ENCODE measurements at places on chromosomes 4 and X.

DNA sequence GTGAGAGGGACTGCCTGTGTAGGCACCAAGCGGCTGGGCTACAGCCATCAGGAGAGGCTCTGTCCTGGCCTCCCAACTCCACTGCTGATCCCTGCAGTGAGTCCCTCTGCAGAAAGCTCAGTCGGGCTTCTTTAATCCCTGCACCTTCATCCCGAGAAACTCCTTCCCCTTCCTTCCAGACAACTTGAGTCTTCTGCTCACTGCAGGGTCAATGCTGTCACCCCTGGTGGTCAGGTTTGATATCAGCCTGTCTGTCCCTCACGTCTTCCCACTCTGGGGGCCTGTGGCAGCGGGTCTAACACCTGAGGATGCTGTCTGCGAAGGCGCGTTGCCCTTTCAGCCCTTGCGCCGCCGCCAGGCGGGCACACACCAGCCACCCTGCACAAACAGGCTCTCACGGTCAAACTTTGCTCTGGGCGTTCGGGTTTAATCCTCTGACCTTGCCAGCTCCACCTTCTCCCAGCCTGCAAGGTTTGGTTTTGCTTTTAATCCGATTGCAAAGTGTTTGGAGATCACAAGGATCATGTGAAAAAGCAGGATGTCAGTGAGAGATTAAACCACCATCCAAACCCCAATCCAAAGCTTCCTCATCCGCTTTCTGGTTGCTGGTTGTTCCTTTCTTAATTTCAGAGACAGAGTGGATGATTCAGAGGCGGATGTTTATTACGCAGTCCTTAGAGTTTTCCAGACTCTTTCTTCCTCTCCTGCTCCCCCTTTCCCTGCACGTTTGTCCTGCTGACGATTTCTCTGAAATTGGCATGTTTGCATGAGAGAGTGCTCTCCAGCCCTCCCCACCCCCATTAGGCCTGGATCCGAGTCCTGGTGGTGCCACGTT is 74.8 kb upstream of the SLC34A2 start:
- no peak for DNase-seq

DNA sequence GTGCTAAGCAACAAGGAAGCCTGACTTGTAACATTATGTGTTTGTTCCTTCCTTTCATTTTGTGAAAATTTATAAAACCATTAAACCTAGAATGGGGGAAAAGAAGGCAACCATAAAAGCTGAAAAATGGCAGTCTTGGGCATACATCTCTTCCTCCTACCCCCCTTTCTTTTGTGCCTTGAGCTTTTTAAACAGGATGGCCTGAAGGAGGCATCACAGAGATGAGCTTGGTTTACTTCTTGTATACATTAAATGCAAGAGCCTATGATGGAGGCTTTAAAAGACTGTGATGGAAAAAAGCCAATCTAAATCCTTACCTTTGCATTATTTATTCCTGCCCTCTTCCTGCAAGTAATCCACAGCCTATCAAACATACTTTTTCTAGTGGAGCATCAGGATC is 36.2 kb upstream of the ADH7 start:
- no peak for DNase-seq

- no peak for DNase-seq
Observed at GRCh38 chrX:17634542-17635207, 102.6 kb upstream of the SCML1 start.

DNA sequence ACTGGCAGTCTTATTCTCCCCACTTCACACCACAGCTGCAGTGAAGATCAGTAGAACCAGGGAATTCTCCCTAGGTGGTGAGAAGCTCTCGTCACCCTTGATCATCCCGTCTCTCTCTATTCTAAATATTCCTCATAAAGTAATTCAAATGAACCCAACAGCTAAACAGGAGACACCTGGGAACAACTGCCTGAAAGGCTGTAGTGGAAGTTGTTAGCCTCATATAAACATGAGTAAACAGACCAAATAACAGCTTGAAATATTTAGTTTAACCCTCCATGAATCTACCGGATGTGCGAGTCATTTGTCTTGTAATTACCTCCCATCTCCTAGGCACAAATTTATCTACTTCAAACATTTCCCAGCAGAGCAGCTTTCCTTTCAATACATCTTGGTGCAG is 30.4 kb upstream of the APELA start:
- DNase-seq = no peak

DNA sequence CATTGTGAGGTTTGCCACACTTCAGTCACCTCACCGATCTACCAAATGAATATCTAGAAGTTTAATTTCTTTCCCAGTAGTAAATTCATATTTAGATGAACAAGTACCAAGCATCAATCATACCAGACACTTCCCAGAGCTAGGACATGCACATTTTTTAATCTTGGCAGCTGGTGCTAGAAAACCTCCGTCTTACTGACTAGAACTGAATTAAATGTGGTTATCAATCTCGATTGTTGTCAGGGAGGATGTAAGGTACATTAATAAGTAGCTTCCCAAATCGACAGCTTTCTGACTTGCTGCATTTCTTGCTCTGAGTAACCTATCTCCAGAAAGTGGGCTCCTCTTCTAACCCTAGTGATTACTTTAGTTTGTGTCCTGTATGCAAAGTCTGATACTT is 34.4 kb downstream of the VEGFC start:
- DNase-seq = no peak

- DNase-seq = no peak
Observed at GRCh38 chr4:182770259-182770995, 146.8 kb downstream of the DCTD start.

GRCh38 chr4:105386012-105386411 is 87.8 kb downstream of the PPA2 start:
- DNase-seq = no peak

- DNase-seq = no peak
Observed at GRCh38 chr4:8390577-8390976, 49.9 kb downstream of the ACOX3 start.

- no peak for DNase-seq
Observed at GRCh38 chrX:20729416-20729815, 462.7 kb upstream of the RPS6KA3 start.

- no peak for DNase-seq
Observed at GRCh38 chr4:1166509-1167243, 5.7 kb downstream of the SPON2 start.

DNA sequence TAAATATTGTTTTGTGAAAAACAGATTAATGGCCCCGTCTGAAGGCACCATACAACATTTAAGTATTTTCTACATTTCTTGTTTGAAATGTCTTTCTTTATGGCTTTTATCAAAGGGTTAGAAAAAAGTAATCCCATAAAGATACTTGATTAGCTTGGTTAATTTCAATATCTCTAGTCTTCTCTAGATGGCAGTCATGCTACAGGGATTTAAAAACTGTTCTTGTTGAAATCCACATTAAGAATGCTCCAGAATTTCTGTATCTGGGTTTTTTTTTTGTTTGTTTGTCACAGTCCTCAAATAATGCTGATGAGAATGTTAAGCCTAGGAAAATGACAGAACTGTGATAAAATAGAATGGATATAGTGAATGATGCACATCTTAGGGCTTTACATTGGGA is 109.0 kb upstream of the AADAT start:
- peak; percentile 2 for DNase-seq

DNA sequence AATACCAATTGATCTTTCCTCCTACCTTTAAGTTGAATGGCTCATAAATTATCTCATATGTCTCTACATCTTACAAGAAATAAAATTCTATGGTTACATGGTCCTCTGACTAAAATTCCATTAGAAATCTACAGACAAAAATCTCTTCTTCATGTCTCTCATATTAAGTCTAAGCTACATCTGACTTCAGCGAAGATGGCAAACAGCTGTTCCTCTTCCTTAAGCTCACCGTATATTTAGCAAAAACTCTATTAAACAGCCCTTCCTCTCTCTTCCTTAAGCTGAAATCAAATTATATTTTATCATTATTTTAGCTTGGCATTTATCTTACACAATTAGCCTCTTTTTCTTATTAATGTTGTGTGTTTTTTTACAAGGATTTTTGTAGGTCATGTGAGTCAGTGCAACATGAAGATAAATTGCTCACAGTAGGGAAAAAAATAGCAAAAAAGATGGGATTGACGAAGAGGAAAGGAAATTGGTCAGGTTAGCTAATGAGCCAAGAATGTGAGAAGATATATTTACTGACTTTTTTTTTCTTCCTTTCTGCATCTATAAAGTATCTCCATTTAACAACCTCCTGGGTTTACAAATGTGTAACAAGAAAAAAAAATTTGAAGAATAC is 2412.8 kb downstream of the ARAP2 start:
- no peak for DNase-seq

DNA sequence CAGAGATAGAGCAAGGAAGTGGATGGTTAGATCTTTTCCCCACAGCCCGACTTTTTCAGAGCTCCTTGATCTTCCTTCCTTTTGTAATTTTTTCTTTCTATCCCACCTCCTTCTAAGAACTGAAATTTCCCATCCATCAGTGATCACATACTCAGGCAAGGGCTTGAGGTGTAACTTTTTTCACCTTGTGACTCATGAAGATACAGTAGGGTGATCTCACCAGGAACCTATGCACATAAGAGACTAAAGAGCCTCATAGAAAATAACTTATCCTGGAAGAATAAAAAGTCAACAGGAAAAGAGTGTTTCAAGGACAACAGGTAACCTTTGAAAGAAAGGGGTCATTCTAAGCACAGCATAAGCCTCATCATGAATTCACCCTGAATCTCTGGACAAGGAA is 131.2 kb upstream of the HCCS start:
- DNase-seq = no peak

DNA sequence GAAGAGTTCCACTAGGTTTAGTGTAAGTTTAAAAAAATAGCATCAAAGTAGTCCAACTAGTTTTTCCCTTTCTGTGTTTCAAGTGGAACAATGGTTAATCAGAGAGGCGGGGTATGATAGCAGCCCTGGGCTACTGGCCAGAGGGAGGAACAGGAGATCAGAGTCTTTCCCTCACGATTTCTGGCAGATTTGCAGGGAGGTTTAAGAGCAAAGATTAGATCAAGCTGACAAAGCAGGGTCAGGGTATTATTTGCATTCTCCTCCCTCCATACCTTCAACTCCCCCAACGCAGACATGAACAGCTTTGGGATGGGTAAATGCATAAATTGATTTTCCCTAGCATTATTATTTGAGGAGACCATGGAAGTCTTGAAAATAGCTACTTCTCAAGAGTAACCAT is 277.6 kb upstream of the DIAPH2 start:
- DNase-seq = peak; percentile 49

GRCh38 chrX:153993978-153994377 is 21.4 kb downstream of the TMEM187 start:
- DNase-seq = no peak

DNA sequence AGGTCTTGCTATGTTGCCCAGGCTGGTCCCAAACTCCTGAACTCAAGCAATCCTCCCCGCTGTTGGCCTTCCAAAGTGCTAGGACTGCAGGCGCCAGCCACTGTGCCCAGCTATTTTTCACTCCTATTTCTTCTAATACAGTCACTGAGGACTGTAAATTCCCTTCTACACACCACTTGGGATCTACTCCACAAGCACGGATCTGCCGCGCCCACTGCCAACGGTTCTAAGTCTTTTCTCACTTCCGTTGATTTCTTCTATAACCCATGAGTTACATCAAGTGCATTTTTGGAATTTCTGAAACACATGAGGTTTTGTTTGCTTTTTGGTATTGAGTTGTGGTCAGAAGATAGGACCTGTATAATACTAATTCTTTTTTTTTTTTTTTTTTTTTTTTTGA is 48.6 kb downstream of the FAM53A start:
- DNase-seq = no peak

- DNase-seq = no peak
Observed at GRCh38 chrX:19956306-19956705, 34.6 kb downstream of the BCLAF3 start.

DNA sequence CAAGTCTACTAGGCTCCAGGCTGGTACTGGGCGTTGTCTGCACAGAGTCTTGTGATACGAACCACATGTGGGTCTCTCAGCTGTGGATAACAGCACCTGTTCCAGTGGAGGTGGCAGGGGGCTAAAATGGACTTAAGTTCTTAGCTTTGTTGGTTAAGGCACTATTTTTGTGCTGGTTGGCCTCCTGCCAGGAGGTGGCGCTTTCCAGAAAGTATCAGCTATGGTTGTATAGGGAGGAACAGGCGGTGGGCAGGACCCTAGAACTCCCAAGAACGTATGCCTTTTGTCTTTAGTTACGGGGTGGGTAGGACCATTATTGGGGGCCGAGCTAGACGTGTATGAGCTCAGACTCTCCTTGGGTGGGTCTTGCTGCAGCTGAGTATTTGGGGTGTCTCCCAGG is 1138.4 kb downstream of the PCDH19 start:
- no peak for DNase-seq

DNA sequence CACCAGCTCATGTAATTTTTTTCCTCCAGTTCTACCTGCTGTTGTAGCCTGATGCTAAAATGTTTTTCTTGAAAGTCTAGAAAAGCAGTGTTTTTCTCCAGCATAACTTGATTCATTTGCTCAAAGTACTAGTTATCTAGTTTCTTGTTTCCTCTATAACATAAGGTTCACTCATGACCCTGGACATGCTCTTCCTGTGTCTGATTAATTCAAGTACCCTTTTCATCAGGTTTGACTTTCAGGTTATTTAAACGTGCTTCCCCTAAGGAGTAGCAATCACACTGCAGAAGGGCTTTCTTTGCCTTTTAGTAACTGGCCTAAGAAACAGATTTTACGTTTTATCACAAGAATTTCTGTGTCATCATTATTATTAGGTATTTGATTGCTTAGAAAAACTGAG is 66.8 kb upstream of the EGFL6 start:
- no peak for DNase-seq

DNA sequence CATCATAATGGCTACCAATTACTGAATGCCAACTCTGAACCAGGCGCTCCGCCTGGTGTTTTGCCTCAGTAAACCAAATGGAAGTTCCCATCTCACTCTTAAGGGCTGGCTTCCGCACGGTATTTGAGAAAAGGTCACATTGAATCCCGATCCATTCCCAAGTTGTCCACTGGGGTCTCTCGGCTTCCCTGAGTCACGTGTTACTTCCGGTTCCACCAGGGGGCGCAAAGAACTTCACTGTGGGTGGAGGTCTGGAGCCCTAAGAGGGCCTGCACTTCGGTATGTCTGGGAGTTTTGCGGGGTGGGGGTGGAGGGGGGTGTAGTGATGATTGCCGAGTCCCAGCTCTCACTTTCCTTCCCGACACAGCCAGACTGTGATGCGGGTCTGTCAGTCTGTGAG is 13.4 kb upstream of the NHS start:
- no peak for DNase-seq

GRCh38 chr4:81378386-81378785 is 93.3 kb downstream of the RASGEF1B start:
- DNase-seq = no peak

DNA sequence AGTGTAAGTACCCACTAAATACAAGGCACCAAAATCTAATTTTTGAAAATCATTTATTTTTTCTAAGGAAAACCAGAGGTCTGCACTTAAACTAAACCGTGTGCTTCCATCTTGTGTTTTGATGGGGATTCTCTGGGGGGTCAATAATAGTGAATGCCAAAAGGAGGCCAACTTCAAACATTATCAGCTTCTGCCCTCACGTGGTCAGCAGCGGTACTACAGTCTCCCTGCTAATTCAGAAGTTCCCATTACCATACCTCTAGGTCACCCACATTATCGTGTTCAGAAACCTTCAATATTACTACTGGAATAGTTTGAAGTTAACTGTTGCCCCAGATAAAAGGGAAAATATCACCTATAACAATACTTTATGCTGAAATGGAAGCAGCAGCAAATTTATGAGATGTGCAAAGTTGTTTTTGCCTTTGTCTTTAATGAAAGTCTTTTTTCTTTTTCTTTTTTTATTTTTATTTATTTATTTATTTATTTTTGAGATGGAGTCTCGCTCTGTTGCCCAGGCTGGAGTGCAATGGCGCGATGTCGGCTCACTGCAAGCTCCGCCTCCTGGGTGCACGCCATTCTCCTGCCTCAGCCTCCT is 17.3 kb downstream of the CTPS2 start:
- peak; percentile 14 for DNase-seq

GRCh38 chr4:150515135-150515534 is 66.8 kb upstream of the MAB21L2 start:
- DNase-seq = no peak

All from LoVo (cell line).